Stimulated activated CD8-positive, alpha-beta memory T cell treated with anti-CD3 and anti-CD28 coated beads, Interleukin-4, amount 100 ng/mL, for 1 hour (primary cell): ENCODE measurements at places on chromosomes 1 and 21.

DNA sequence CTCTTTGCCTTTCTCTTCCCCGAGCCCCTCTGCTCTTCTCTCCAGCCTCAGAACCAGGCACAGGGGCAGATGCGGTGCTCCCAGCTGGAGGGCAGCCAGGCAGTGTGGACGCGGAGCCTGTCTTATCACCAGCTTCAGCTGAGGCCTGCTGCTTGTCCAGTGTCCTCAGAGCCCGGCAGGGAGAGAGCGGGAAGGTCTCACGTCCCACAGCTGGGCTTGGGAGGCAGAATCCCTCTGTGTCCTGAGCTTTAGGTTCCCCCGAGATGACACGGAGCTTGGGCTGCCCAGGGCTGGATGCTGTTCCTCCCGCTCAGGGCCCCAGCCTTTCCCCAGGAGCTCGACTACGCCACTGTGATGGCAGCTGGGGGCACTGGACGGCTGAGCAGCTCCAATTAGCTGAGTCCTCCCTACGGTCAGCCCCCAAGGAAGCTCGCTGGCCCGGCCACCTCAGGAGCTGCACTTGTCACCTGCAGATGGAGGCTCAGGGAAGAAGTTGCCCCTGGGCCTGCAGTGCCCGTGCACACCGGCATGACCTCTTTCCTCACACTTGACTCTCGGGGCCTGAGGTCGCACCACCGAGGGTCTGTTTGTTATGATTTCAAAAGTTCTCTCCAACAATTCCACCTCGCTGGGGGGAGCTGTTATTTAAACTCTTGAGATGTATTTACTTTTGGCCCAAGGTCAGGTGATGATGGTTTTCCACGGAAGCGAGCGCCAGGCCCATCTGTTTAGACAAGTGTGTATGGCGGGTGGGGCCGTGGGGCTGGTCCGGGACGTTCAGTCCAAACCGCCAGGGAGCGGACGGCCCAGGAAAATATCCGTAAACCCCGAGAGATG, 127.3 kb downstream of the SIK1 start:
- no peak for DNase-seq

GRCh38 chr1:158830904-158831507, at the start of gene MNDA:
Gene MNDA (plus strand): TSS chr1:158831351. CDS start chr1:158842154, 10,803 bp downstream.
- no peak for DNase-seq

GRCh38 chr1:10628685-10629084, 153.9 kb downstream of the PEX14 start:
- DNase-seq: no peak

GRCh38 chr1:71823708-71824305, 458.5 kb downstream of the NEGR1 start:
- DNase-seq: no peak

GRCh38 chr1:56877973-56878372, 23.4 kb downstream of the C8A start:
- no peak for DNase-seq

DNA sequence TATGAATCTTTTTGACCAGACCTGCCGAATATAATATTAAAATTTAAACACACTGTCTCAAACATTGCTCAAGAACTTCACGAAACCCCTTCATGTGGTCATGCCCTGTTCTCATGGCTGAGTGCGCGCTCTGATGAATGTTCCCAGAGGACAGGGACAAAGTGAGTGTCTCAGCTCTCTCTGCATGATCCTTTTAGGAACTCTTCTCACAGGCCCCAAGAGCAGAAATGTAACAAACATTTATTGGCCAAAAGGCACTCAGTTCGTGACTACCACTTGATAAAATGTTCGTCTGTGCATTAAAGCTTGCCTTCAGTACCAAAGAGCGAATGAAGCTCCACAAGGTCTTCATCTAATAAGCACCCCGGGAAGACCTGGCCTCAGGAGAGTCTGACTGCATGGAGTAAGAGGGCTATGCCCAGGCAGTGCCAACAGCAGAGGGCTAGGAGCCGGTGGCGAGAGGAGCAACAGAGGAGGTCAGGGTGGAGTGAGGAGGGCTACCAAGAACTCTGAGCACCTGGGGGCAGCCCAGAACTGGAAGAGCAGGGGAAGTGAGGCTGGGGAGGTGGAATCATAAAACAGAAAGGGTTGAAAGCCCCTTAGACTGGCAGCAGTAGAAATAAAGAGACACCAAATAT, 171.1 kb downstream of the RHOU start:
- no peak for DNase-seq

GRCh38 chr1:26579681-26580111, 50.1 kb downstream of the RPS6KA1 start:
- no peak for DNase-seq

- no peak for DNase-seq
Observed at GRCh38 chr21:46636181-46636512, 673 bp downstream of the PRMT2 start.

DNA sequence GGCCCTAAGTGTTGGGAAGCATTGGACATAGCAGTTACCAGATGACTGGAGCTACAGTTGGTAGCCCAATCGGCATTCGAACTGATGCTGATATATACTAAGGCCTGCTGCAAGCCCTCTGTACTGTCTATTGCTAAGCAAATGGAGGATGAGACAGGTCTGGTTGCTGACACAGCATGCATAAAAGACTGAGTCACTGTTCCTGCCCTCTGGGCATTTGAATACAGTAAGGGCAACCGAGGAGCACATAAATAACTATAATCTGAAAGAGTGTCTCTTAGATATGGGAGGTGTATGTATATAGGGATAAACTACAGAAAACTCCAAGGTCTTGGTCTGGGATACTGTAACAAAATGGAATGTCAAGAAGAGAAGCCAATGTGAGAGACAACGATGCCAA, 16.8 kb upstream of the MARK1 start:
- DNase-seq: no peak

- DNase-seq: no peak
Observed at GRCh38 chr1:183810756-183811544, 6.0 kb downstream of the RGL1 start.

DNA sequence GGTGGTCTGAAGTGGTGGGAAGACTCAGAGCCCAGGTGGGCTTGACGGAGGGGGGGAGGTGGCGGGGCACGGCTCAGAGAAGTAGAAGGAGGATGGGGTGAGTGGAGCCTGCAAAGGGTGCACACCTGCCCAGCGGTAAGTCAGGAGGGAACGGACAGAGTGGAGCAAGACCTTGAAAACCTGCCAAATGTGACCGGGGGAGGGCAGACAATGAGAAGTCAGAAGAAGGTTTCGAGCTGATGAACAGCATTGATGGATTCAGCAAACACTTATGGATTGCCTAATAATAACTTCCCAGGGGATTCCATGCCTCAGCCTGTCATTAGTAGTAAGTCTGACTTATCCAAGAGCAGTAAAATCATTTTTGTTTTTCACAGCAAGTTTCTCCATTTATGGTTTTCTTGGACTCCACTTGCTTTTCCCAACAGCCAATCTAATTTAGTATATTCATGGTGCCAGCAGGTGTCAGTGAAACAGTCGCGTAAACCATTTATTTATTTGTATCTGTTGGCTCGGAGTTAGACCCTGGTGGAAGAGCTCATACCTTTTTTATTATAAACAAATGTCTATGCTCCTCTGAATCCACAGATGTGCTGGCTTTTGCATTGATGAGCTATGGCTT, 279.1 kb downstream of the PCP4 start:
- DNase-seq: no peak

GRCh38 chr1:37721565-37721964, 29.2 kb downstream of the CDCA8 start:
- DNase-seq: no peak

GRCh38 chr1:2115702-2116341, 65.6 kb downstream of the PRKCZ start:
- DNase-seq: no peak

DNA sequence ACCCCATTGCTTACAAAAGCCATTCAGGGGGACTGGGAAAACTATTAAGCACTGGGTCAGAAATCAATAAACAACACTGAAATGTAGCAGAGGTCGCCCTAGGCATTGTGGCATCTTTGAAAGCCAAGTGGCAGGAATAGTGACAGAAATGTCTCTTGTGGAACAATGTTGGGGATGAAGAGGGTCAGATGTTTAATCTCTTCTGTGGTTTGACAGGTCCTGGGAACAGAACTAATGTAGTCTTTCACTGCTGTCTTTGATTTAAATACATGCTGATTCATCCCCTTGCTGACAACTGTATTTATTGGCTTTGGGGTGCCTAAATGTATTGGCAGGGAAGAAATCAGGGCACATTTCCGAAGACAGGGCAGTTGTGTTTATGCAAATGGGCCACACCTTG, 194.8 kb downstream of the ATG4C start:
- DNase-seq: no peak

GRCh38 chr1:22969304-22969709, 3.4 kb downstream of the LACTBL1 start:
- DNase-seq: no peak

GRCh38 chr1:109719337-109719837, 7.3 kb downstream of the GSTM5 start:
- no peak for DNase-seq

- DNase-seq: no peak
Observed at GRCh38 chr1:109338091-109338490, 31.3 kb upstream of the MYBPHL start.

- DNase-seq: no peak
Observed at GRCh38 chr1:214896921-214897320, 185.6 kb upstream of the KCNK2 start.

GRCh38 chr1:182351790-182352364, 39.7 kb downstream of the GLUL start:
- no peak for DNase-seq

DNA sequence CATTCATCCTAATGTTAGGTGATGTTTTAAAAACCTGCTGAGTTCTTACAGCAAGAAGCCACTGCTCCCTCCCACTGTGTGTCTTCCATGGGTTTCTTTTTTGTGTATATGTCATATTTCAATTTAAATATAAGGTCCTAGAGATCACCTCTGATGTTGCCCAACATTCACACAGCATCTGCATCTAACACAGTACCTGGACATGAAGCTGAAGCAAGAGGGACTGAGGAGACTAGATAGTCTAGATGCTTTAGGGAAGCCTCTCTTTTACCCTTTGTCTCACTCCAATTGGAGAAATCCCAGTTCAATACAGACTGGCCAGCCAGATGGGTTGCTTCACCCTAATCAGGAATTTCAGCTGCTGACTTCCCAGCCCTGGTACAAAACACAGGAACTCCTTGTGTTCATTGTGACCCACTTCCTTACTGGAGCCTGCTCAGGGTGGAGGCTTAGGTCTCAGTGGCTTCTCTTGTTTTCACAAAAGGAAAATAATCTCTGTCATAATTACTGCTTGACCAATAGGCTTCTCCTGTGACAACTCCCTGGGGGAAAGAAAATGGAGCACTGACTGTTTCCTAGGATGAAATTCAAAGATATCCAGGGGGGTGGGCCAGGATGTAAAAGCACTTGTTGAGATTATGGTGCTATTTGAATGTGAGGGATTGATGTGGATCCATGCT, 17.3 kb downstream of the BTG2 start:
- no peak for DNase-seq

DNA sequence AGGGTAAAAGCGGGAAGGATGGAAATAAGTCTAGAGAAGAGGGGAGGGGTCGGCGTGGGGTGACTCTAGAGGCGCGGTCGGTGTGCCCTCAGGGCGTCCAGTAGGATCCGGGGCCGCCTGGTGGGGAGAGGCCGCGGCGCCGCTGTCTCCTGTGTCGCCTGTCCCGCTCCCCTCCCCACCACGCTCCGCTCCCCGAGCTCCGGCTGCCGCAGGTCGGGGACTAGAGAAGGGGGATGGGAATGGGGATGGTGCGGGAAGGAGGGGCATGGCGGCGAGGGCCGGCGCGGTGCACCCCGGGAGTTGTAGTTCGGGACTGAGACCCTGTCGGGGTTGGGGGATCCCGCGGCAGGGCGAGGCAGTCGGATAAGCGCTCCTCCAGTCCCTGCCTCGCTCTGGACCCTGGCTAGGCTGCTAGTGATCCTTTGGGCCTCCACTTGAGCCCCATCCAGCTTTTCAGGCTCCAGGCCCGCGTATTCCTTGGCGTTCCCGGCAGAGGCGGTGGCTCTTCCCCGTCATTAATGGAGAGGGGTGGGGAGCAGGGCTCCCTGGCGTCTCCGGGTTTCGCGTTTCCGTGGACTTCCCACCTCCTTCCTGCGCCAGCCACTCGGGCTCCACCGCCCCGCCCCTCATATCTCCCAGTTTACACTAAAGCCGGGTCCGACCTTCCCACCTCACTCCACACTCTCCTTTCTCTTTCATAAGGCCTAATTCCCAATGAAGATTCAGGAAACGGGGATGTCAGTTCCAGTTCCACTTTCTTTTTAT, at the start of gene ENTREP3:
Gene ENTREP3, minus strand, starts transcription at position 241 of the 765 bp plus-strand sequence. CDS start 606 bp downstream, outside the sequence.
- no peak for DNase-seq

DNA sequence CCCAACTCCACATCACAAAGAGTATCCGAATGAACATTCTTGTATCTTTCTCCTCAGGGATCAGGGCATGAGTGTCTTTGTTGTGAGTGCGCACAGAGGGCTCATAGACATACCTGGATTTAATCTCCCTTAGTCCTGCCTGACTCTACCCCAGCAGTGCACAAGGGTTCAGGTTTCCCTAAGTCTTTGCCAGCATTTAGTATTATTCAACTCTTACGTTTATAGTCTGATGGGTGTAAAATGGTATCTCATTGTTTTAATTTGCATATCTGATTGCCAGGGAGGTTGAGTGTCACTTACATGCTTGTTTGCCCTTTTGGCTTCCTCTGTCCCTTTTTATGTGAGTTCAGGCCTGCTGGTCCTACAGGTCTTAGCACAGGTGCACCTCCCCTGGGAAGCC, 49.5 kb downstream of the FOXD2 start:
- no peak for DNase-seq

- no peak for DNase-seq
Observed at GRCh38 chr1:202176949-202177927, 16.4 kb upstream of the LGR6 start.

DNA sequence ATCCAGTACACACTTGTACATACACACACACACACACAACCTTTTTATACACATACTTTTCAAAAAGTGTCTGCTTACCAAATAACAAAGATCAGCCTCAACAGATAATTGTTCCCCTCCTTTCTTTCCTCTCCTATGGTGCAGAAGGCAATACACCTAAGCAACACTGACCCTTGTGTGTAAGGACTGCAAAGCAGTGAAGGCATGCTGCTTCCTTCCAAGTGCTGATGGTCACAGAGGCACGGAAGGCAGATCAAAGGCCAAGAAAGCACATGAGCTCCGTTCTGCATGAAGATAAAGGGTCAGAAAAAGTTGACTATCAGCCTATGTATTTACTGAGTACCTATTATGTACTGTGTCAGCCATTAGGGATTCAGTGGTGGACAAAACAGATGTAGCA, 168.8 kb downstream of the TNR start:
- DNase-seq: no peak

DNA sequence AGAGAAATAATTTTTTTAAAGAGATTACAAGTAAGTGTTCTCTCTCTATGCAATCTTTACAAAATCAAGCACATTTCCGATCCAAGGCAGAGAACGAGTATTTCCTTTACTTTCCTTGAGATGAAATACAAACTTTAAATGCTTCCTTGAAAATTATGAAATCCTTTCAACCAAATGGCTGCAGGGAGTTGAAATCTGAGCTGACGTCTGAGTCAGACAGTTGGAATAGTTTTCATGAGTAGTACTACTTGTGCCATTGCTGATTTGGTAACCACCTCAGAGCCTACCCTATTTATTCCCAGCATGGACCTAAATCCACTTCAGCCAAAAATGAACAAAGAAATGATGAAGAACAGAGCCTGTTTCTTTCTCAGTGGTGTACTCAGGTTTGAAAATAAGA, 183.6 kb downstream of the GIPC2 start:
- no peak for DNase-seq

GRCh38 chr1:187275985-187276575, 447.3 kb downstream of the PLA2G4A start:
- no peak for DNase-seq
